ENCODE measurements at places on chromosomes 1 and 21.

GRCh38 chr1:22131875-22132486, 10.9 kb downstream of the WNT4 start:
- no peak for DNase-seq

GRCh38 chr1:34879230-34879629, 19.7 kb upstream of the SMIM12 start:
- no peak for DNase-seq

DNA sequence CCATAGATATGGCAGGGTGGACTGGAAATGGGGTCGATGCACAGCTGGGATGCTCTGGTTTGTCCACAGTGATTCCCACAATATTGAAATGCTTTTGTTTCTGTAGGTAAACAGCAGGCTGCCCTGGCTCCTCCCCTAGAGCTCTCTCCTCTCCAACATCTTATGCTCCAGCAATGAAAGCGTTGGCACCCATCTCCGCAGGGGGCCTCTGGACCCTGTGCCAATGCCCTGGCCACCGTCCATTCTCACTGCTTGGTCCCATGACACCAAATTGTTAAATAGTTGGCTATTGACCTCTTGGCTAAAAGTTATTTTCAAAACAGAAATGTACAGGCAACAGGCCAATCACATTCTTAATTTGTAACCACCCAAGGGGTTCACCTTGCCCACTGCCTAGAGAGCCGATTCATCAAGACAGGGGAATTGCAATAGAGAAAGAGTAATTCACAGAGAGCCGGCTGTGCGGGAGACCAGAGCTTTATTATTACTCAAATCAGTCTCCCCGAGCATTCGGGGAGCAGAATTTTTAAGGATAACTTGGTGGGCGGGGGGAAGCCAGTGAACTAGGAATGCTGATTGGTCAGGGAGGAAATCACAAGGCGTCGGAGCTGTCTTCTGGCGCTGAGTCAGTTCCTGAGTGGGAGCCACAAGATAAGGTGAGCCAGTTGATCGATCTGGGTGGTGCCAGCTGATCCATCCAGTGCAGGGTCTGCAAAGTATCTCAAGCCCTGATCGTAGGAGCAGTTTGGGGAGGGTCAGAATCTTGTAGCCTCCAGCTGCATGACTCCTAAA, 76.9 kb upstream of the B3GALT5 start:
- DNase-seq, result no peak

- no peak for DNase-seq
Measured at GRCh38 chr1:185315445-185316071, 1.5 kb downstream of the IVNS1ABP start.

- no peak for DNase-seq
Measured at GRCh38 chr1:27719286-27720251, 6.2 kb upstream of the FAM76A start.

DNA sequence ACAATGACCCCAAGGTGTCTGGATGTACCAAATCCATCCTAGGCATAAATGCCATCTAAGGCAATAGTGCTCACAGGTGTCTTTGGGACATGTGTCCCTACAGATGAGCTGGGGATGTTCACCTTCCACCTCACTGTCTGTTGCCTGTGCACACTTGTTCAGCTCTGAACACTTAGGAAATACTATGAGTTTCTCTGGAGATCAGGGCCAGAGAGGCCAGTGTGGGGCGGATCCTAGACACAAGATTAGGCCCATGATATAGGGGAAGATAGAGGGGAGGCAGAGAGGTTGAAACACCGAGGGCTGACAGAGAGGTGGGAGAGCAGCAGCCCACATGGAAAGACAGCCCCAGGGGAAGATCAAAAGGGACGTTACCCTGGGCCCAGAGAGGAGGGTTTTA, 25.6 kb downstream of the C1orf116 start:
- no peak for DNase-seq

- no peak for DNase-seq
Measured at GRCh38 chr1:212291505-212292134, 6.4 kb downstream of the PPP2R5A start.

GRCh38 chr1:182146286-182146685, 84.8 kb upstream of the ZNF648 start:
- no peak for DNase-seq

- no peak for DNase-seq
Measured at GRCh38 chr21:38082936-38083485, 166.8 kb upstream of the KCNJ6 start.

DNA sequence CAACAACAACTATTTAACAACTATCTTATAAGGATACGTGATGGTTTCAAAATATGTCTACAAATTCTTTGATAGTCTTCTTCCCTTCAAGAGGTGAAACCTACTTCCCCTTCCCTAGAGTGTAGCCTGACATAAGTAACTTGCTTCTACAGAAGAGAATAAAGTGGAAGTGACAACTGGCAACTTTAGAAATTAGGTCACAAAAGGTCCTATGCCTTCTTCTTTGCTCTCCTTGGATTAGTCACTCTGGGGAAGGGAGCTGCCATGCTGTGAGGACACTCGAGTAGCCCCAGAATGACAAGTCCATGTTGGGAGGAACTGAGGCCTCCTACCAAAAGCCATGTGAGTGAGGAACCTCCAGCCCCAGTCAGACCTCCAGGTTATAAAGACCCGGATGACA, 19.2 kb downstream of the EFCAB14 start:
- DNase-seq, result no peak

- no peak for DNase-seq
Measured at GRCh38 chr21:36232641-36233040, 76.0 kb downstream of the DOP1B start.
